ENCODE measurements at places on chromosomes 2 and 18. TPM values are rescaled to one million over a fixed set of nuclear protein-coding genes. Genes with fewer than 3 reads are reported as not detected.

FTCDNL1 gene
- 1.6 TPM for total RNA-seq

DNA sequence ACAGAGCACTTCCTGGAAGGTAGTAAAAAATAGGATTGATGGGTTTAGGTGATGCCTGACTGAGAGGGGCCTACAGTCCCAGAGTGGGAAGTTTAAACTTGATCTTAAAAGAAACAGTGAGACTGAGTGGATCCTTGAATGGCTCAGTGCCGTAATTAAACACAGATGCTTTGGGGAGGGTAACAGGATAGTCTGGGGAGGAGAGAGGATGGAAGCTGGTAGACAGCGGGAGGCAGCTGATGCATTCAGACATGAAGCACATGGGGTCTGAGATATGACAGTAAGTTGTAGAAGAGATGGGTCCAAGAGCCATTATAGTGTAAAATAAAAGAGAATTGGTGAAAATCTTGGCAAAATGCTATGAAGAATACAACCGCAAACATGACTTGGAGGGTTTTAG is 54.4 kb downstream of the AOX1 start:
- ATAC-seq: no peak

DNA sequence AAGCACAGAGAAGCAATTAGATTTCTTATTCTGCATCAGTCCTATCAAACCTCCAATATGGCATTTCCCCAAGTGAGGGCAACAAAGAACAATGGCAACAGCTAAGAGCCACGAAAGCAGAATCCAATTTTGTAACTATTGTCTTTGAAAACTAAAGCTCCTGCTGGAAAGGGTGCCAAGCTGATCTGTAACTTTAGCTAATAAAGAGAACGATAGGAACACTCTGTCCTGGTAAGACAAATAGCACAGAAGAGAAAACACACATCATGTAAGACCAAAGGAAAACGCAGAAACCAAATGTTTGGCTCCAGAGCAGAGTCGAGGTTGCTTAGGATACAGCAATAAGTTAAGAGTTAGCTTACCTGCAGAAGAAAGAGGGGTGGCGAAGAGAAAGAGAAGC is 160.5 kb downstream of the STK39 start:
- ATAC-seq: no peak

DNA sequence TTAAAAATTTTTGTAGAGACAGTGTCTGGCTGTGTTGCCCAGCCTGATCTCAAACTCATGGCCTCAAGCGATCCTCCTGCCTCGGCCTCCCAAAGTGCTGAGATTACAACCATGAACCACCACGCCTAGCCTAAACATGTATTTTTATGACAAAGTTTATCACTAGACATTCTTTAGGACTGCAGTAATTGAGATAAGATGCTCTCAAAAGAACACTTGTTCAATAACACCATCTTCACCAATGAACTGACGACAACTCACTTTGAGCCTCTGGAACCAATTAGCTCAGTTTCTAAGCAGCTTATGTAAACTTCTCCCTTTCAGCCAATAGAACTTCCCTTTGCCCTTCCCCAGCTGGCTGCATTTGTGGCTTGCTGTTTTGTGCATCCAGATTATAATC is 15.3 kb upstream of the PPP4R1 start:
- no peak for ATAC-seq

GRCh38 chr2:113238871-113239839 is 39.6 kb downstream of the PAX8 start:
- ATAC-seq: no peak

Data from esophagus mucosa (tissue), 1 donor.